ENCODE measurements at places on chromosomes 16 and 17. TPM values are rescaled to one million over a fixed set of nuclear protein-coding genes. Genes with fewer than 3 reads are reported as not detected.

SSTR5 gene
- 0.36 TPM for total RNA-seq

HSPB9 gene
- total RNA-seq: not detected

NPLOC4 gene
- 107 TPM for total RNA-seq

BTBD17 gene
- not detected for total RNA-seq

FN3K gene
- 6.4 TPM for total RNA-seq

FZD2 gene
- 41.2 TPM for total RNA-seq

ALDH3A1 gene
- 928 TPM for total RNA-seq

SRRM2 gene
- 373 TPM for total RNA-seq

ATP1B2 gene
- total RNA-seq: 0.33 TPM

AOC2 gene
- 1.8 TPM for total RNA-seq

BICDL2 gene
- not detected for total RNA-seq

SENP3 gene
- 102 TPM for total RNA-seq

TRPV2 gene
- 0.63 TPM for total RNA-seq

MFAP4 gene
- total RNA-seq: not detected

APOBR gene
- total RNA-seq: 0.07 TPM

NGFR gene
- 0.96 TPM for total RNA-seq

EPX gene
- total RNA-seq: not detected

CCDC200 gene
- total RNA-seq: not detected

TMEM114 gene
- total RNA-seq: not detected

RHBDF1 gene
- total RNA-seq: 19.8 TPM

NFATC2IP gene
- total RNA-seq: 31.1 TPM

PRRT2 gene
- 0.26 TPM for total RNA-seq

GRAP gene
- total RNA-seq: 0.16 TPM

BAHCC1 gene
- 18.2 TPM for total RNA-seq

SLC6A2 gene
- 0.05 TPM for total RNA-seq

EPN3 gene
- total RNA-seq: 0.16 TPM

PFN1 gene
- total RNA-seq: 2,777 TPM

RAI1 gene
- total RNA-seq: 43.7 TPM

NEURL4 gene
- 33.5 TPM for total RNA-seq

TRIM25 gene
- 70.4 TPM for total RNA-seq

CCL4 gene
- not detected for total RNA-seq

RAC3 gene
- 30.0 TPM for total RNA-seq
